ENCODE measurements at places on chromosomes 6 and 20.

GRCh38 chr6:122845916-122846612 lies 57.0 kb downstream of the SMPDL3A start:
- DNase-seq = no peak

- no peak for DNase-seq
These were observed 16.8 kb upstream of the SIRPB1 start for GRCh38 chr20:1636621-1637020.

- DNase-seq = no peak
These were observed 44.1 kb upstream of the FAM8A1 start for GRCh38 chr6:17556014-17556413.

DNA sequence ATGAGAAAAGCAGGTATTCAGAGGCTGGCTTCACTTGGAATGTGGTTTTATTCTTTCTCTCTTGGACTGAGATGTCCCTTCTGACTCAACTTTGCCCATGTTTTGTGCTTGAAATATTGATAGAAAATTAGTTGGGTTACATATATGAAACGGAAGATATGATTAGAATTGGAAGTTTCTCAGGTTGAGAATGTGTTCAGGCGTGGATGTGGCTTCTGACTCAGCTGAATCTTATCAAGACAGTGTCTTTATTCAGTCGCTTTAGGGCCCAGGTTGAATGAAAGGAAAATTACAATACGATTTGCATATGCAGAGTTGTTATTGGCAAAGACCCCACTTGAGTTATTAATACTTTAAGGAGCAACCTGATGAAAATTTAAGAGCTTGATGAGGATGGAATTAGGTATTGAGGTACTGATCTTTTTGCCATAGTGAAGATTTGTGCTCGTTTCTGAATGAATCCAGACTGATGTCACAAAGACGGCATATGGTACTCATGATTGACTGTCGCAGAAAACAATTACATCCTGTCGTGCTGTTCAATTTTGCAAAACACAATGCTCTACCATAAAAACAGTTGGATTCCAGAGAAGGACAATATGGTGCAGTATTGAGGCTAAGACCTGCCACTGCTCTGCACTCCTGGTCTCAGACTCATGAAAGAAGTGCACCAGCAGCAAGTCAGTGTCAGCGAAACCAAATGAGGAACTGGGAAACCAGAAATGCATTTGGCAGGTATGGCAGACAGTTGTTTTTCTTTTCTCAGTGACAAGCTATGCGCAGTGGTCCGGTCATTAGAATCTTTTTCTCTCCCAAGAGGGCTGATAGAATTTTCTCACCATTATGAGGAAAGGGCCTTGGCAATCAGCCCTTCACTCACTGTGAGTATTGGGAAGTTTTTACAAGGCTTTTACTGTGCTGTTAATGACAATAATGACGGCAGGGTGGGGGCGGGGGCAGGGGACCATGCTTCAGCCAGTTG lies 158.3 kb downstream of the DOK5 start:
- no peak for DNase-seq

GRCh38 chr6:37742401-37742760 lies 44.7 kb upstream of the MDGA1 start:
- no peak for DNase-seq

- DNase-seq = no peak
These were observed 156.0 kb downstream of the RFPL4B start for GRCh38 chr6:112503091-112503596.

All from Jurkat, Clone E6-1 (cell line).